Cortex of kidney (tissue), 1 donor: ENCODE measurements at places on chromosomes 5 and 9.

DNA sequence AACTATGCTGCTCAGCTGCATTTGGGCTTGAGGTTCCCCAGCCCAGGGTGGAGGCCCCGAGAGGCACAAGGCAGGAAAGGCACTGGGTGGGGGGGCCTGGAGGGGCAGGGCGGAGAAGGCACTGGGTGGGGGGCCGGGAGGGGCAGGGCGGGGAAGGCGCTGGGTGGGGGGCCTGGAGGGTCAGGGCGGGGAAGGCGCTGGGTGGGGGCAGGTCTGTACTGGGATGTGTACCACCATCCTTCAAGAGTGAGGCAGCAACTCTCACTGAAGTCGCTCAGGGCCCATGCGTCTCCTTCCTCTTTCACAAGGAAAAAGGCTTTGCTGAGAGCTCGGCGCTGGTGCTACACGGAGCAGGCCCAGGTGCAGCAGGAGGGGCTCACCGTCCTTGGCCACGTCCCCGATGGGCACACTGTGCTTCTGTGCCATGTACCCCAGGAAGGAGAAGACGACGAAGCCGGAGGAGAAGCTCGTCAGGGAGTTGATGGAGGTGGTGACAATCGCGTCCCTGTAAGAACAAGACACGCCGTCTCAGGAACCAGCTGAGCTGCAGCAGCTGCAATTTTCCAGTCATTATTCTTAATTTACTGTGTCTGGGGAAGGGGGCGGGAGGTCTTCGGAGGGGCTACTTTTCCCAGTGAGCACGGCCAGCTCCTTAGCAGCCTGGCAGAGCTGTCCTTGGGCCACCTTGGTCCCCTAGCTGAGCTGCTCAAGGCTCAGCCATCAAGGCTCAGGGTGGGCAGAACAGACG is 30.8 kb downstream of the SLC6A3 start:
- DNase-seq: no peak

DNA sequence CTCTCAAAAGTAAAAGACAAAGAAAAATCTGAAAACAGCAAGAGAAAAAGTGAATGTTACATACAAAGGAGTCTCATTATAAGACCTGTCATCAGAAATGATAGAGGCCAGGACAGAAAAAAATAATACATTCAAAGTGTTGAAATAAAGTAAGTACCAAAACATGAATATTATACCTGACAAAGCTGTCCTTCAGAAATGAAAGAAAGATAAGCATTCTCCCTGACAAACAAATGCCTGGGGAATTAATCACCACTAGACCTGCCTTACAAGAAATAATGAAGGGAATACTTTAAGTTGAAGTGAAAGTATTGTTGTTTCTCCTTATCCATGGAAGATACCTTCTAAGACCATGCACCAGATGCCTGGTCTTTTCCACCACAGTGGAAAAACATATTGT is 1605.2 kb upstream of the CDH6 start:
- DNase-seq: no peak

GRCh38 chr9:101566904-101567724 is 27.7 kb downstream of the PPP3R2 start:
- no peak for DNase-seq

DNA sequence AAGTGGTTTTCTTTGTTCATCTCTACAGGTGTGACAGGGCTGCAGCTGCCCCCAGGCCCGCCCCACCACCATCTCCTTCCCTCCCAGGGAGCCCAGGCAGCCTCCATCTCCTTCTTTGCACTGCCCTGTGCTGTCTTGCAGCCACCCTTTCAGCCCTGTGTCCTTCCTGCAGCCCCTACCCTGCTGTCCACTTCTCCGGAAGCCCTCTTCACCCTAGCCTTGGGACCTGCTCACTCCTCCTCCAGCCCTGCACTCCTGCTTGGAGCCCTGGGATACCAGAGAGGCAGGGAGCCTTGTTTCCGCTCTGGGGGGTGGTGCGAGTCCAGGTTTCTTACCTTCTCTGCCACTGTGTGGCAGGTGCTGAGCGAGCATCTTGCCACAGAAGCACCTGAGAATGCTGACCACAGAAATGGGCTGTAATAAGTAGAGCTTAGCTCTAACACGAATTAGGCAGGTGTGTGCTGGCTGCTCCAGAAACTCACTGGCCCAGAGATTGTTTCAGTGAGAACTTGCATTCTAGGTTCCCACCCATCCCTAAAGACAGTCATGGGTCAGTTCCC is 51.3 kb upstream of the GADD45G start:
- no peak for DNase-seq

DNA sequence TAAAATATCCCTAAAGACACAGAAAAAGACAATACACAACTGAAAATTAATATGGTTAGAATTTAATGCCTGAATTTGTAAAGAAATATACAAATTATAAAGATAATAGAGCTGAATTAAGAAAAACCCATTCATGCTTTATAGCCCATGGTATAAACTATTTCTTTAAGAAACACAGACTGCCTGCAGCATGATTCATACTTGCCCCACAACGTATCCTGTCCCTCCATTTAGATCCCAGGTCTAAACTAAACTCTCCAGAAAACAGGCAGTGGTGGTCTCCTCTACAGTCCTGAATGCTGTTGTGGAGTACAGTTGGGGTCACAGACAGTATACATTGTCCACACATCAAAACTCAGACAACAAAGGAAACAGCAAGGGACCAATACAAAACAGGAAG is 24.8 kb downstream of the IL6ST start:
- DNase-seq: no peak

- no peak for DNase-seq
These were observed 505 bp downstream of the SPTAN1 start for GRCh38 chr9:128552744-128553440.

GRCh38 chr5:41247135-41247534 is 33.8 kb upstream of the C6 start:
- no peak for DNase-seq

DNA sequence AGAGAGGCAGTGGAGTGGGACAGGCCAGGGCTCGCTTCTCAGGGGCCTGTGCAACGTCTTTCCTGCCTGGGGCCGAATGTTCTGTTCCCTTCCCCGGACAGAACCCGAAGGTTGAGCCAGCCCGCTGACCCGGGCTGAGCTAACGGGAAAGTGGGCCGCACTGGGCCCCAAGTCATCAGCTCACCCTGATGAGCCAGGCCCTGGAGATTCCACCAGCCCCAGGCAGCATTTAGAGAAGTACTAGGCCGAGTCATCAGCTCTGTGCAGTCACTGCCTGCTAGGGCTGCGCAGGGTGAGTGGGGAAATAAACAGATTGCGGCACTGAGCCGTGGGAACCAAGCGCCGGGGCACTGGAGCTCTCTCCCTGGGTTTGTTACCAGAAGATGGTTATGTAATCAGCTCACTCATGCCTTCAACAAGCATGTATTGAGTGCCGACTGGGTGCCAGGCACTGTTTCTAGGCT is 29.1 kb upstream of the DUSP1 start:
- DNase-seq: no peak

DNA sequence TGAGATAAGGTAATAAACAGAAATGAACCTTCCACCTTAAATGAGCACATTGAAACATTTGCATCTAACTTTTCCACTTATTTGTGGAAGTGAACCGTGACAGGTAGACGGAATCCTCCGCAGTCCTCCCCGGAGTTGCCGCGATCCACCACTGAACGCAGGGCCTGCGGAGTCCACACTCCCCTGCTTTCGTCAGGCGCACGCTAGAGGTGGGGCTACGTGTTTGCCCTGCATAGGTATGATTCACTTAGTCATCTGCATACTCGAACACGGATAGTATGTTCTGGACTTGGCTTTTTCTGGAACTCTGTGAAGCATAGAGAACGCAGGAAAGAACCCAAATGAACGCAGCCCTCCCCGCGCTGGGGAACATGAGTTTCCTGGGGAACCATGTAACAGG is 272.8 kb upstream of the IRX4 start:
- no peak for DNase-seq

DNA sequence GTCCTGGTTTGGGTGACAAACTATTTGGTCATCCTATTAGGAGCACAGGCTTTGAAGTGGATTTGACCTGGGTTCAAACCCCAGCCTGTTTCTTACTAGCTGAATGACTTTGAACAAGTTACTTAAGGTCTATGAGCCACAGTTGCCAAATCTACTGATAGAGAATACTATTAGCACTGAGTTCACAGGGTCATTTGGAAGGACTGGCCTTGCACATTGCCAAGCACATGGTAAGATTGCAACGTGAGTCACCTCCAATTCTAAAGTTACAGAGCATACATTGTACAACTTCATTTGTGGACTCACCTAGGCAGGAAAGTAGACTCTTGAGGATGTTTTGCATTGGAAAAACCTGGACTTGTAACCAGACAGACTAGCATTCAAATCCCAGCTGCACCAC is 38.9 kb downstream of the MFAP3 start:
- DNase-seq: no peak

GRCh38 chr5:34657988-34658387 is 1.9 kb downstream of the RAI14 start:
- DNase-seq: no peak

DNA sequence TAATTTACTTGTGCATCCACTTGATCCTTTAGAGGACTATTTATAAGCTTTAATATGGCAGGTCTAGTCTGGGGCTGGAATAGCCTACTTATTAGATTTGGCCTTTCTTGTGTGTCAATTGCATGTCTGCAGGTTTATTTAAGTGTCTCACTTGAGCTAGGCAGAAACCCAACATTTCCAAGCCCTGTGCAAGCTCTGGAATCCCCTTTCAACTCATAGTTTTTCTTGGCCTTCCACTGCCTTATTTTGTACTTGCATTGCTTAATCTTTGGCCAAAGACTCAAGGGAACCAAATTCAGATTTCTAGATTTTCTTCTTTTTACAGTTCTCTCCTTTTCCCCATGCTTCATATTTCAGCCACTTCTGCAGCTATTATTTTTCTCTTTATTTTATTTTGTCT is 102.4 kb upstream of the RFX3 start:
- no peak for DNase-seq

GRCh38 chr5:141560151-141560550 is 58.6 kb downstream of the DIAPH1 start:
- no peak for DNase-seq

DNA sequence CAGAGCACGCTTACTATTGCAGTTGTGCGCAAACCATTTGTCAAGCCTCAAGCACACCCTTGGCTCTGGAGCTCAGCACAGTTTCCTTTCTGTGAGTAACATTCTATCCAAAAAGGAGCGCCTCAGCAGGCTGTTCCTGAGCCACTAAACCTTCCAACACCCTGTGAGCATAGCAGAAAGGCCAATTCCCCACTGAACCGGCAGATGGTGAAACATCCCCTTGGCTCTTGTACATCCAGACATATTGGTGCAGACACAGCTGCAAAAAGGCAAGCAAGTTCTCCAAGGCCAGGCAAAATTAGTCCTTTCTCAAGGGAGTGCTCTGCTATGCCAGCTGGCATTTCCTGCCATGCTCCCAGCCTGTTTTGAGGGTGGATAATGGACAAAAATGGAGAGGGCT is 44.1 kb upstream of the CEMIP2 start:
- DNase-seq: no peak

GRCh38 chr9:130929571-130930038 is 9.4 kb downstream of the FIBCD1 start:
- no peak for DNase-seq

GRCh38 chr5:127513408-127513970 is 4.0 kb upstream of the PRRC1 start:
- DNase-seq: no peak

DNA sequence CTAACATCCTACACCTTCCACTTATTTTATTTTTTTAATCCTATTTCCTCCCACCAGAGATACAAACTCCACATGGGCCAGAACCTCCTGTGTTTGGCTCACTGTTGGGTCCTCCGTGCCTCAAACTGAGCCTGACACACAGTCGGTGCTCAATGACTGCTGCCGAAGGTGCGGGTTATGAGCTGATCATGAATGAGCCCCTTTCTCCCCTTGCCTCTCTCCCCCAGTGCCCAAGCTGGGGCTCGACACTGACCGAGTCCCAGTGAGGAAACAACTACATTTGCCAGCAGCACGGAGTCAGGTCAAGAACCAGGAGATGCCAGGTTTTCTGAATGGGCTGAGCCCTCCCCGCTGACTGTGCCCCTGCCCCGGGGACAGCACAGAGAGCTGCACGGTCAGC is 45.0 kb downstream of the SARDH start:
- no peak for DNase-seq

GRCh38 chr9:97830884-97831829 is 21.9 kb upstream of the FOXE1 start:
- DNase-seq: no peak

DNA sequence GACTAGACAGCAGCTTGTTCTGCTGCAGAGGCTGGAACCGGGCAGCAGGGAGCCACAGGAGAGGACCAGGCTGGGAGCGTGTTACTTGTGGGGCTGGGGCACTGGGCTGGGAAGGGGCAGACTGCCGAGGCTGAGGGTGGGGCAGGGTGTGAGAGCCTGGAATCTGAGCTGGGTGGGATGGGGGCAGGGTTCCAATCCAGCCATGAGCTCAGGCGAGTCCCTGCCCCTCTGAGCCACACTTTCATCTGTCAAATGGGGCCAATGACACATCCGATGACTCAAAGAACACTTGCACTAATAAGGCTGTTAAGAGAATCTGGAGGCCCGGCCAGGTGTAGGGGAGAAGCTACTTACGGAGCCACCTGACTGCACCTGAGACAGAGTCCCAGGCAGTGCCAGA is 18.7 kb upstream of the WDR38 start:
- DNase-seq: no peak

GRCh38 chr9:117354244-117354847 is 60.5 kb downstream of the ASTN2 start:
- DNase-seq: no peak
